KG1 (cell line): ENCODE measurements at places on chromosomes 2 and 18.

GRCh38 chr2:76008001-76008702 lies 297.4 kb upstream of the GCFC2 start:
- DNase-seq: no peak

DNA sequence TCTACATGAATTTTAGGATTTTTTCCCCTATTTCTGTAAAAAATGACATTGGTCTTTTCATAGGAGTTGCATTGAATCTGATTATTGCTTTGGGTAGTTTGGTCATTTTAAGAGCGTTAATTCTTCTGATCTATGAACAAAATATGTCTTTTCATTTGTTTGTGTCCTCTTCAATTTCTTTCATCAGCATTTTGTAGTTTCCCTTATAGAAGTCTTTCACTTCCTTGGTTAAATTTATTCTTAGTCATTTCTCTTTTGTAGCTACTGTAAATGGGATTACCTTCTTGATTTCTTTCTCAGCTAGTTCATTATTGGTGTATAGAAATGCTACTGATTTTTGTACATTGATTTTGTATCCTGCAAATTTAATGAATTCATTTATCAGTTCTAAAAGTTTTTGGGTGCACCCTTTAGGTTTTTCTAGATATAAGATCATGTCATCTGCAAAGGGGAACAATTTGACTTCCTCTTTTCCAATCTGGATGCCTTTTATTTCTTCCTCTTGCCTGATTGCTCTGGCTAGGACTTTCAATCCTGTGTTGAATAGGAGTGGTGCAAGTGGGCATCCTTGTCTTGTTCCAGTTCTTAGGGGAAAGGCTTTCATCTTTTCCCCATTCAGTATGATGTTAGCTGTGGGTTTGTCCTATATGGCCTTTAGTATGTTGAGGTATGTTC lies 36.6 kb upstream of the AAK1 start:
- no peak for DNase-seq

DNA sequence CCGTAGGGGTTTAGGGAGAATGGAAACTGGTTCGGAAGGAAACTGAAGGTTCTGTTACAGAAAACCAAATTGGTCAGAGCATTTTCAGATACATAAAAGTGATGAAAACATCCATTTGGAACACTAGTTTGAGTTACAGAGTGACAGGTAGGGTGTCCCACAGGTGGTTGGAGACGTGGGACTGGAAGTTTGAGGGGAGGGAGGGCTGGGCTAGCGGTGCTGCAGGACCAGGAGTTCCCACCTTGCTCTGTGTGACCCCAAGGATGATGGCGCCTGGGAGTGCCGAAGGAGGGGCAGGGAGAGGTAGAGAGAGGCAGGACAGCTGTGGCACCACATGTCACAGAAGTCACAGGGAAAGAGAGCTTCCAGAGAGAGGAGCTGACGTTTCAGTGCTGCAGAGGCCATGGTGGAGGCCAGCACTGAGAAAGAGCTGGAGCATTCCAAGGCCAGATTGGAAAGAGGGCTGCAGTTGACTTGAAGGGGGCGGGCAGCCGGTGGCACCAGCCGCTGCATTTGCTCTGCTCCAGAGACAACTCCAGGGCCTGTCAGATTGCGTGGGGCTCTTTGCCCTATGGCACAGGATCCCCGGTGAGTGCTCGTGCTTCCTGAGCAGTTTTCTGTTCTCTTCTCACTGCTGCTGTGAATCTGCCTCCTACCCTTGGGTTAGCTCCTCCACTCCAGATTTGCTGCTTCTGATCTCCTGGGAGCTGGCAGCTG lies 56.2 kb upstream of the FOSL2 start:
- no peak for DNase-seq

DNA sequence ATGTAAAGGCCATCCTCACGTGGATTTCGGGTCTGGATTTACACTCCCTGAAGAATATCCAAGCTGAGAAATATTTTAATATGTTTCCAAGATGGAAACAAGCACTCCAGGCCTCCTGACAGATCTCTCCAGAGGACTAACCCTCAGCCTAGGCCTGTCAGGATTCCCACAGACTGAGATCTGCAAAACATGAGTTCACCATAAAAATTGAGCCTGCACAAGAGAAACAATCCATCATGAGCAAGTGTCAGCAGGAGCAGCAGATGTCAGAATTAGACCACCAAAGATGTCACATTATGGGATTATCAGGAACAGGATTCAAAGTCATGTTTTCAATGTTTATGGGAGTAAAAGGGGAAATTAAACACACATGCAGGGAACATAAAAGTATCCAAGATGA lies 191.3 kb downstream of the TFCP2L1 start:
- no peak for DNase-seq

DNA sequence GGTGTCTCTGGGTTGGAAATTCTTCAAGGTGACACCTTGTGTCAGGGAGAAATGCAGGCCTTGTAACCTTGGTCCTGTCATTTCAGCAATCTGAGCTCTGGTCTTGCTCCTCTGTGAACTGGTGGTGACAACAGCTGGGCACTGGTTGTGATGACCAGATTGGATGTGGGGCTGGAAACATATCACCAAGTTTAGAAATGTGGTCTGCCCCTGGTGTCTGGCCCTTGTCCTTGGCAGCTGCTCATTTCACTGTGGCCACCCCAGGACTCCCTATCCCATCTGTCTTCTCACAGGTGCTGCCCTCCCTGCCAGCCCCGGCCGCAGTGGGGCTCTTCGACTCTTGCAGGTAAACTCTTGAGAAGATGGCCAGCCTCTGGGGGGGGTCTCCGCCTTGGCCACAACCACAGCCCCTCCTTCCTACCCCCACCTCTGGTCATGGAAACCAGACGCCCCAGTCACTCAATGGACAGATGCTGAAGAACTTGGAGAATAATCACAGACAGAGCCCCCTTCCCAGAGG lies 20.7 kb downstream of the SIX3 start:
- no peak for DNase-seq

DNA sequence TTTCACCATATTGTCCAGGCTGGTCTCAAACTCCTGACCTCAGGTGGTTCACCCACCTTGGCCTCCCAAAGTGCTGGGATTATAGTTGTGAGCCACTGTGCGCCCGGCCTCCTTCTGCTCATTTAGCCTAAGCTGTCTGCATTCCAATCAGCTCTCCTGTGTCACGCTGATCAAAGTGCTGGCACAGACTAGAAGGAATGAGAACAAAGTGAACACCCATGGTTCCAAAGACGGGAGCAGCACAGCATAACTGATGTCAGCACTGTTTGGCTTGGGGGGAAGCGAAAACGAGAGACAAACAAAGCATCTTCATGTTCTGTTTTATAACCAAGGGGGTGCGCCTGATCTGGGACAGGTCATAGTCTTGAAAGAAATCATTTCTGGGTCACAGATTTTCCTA lies 43.3 kb downstream of the DIPK1C start:
- DNase-seq: no peak

- no peak for DNase-seq
These were observed 4.8 kb upstream of the ZAP70 start for GRCh38 chr2:97708608-97709007.

DNA sequence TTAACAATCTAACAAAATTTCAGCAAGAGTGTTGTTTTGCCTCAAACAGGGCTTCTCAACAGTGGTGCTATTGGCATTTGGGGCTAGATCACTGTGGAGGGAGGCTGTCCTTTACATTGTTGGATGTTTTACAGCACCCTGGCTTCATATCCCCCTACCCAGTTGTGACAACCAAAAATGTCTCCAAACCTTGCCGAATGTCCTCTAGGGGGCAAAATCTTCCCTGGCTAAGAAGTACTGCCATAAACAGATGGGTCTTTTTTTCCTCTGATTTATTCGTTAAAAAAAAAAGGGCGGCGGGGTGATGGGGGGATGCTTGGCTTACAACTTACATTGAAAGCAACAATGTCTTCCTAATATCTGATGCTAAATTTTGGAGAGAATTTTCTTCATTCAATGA lies 207.6 kb upstream of the CCDC150 start:
- no peak for DNase-seq

- DNase-seq: no peak
These were observed 71.7 kb downstream of the PTRHD1 start for GRCh38 chr2:24721470-24721869.

DNA sequence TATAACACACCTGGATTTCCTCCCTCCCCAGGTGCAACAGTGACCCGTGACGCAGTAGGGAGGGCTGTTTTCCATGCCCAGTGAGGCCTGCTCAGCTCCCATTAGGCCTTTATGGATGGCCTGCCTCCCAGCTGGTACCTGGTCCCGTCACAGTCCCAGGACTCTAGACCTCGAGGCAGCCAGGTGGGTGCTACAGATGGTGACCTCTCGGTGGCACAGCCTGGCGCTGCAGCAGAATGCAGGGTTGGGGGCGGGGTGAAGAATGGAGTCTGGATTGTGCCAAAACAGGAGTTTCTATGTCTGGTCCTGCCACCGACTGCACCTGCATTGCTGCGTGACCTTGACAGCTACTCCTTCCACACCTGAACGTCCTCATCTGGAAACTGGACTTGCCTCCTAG lies 18.0 kb upstream of the YWHAQ start:
- no peak for DNase-seq

GRCh38 chr2:26384183-26384582 lies 17.5 kb upstream of the DRC1 start:
- DNase-seq: no peak

GRCh38 chr2:241803387-241804325 lies 5.3 kb upstream of the NEU4 start:
- no peak for DNase-seq

GRCh38 chr2:191917967-191918651 lies 71.2 kb upstream of the CAVIN2 start:
- no peak for DNase-seq

GRCh38 chr2:113876503-113877387 lies 13.1 kb upstream of the ACTR3 start:
- DNase-seq: no peak

DNA sequence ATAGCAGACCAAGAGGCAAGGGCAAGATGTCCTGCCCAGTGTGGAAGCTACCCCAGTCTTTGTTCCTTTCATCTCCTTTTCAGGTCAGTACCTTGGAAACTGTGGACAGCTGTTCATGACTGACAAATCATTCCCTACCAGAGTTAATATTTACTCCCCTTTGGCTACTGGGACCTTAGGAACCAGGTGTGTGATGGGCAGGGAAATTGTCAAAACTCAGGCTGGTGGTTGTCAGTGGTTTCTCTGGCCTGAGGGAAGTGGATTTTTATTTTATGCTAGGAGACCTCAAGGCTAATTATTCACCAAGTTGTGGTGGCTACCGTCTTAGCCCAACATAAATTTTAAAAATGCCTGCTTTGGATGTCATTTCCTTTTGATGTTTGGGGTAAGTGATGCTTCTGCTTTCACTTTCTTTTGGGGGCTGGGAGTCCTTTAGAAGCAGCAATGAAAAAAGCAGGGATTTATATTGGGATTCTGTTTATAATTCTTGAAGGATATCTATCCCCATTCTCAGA lies 119.3 kb downstream of the SETBP1 start:
- peak; percentile 19 for DNase-seq

- no peak for DNase-seq
These were observed 233.4 kb downstream of the AGPS start for GRCh38 chr2:177625744-177626650.

- peak; percentile 10 for DNase-seq
These were observed 264.0 kb upstream of the CXCR4 start for GRCh38 chr2:136381722-136382633.

DNA sequence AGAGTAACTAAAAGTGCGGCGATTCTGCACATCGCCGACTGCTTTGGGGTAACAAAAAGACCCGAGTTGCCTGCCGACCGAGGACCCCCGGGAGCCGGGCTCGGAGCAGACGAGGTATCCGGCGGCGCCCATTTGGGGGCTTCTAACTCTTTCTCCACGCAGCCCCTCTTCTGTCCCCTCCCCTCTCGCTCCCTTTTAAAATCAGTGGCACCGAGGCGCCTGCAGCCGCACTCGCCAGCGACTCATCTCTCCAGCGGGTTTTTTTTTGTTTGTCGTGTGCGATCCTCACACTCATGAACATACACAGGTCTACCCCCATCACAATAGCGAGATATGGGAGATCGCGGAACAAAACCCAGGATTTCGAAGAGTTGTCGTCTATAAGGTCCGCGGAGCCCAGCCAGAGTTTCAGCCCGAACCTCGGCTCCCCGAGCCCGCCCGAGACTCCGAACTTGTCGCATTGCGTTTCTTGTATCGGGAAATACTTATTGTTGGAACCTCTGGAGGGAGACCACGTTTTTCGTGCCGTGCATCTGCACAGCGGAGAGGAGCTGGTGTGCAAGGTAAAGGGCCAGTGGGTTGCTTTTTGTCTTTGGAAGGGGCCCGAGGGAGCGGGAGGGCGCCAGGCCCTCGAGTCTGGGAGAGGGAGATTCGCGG lies 1.4 kb downstream of the TRIB2 start:
- DNase-seq: no peak

GRCh38 chr2:134207589-134208209 lies 46.2 kb upstream of the MGAT5 start:
- no peak for DNase-seq

DNA sequence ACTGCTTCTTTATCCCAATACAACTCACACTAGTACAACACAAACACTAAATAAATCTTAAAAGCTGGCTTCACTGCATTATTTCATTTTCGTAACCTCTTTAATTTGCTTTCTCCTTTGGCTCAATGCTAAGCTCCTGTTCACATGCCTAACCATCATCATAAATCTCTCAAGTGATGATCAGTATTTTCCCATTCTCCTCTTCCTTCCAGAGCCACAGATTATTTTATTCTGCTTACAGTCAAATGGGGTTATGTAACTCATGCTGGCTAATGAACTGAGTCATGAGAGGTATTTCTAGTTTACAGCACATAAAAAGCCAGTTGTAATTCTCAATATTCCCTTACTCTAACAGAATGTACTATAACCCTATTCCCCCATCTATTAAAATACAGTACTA lies 350.4 kb upstream of the ZC3H15 start:
- DNase-seq: no peak

- DNase-seq: no peak
These were observed 111.8 kb upstream of the DCC start for GRCh38 chr18:52228166-52228565.

DNA sequence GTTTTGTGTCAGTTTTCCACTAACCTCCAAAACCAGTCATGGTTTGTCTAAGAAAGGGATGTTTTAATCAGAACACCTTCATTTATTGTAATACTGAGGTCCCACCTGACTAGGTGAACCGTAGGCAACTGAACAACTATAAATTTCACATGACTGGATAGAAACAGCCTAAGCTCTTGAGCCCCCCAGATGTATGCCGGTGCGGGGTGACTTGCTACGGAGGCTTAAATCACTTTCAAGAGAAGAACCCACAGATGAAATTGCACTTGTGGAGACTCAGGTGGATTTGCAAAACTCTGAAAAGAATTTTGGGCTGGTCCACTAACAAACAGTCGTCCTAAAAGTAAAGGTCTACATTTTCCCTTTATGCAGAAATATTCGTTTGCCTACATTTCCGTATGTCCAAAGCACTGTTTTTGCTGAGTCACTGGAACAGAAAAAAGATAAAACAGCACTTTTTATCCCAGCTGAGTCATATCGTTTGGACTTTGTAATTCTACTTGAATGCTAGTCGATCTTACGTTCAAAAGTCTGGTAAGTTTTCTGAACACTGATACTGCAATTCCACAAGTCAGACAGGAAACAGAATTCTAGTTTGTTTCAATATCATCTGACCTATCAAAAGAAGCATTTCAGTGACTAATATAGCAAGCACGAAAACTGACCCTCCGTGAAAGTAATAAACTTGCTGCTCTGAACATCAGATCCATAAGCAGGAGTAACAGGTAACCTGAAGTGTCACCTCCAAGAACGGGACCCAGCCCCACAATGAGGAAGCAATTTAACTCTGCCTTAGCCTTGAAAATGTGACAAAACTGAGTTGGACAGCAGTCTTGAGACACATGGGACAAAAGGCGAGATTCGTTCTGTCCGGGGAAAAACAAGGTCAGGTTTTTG lies 18.1 kb downstream of the ZNF516 start:
- DNase-seq: no peak

- DNase-seq: no peak
These were observed 5.2 kb downstream of the CCL20 start for GRCh38 chr2:227818675-227819397.

GRCh38 chr2:169141713-169142352 lies 72.5 kb downstream of the DHRS9 start:
- DNase-seq: peak; percentile 40
